Cerebellum (tissue), 4 donors: ENCODE measurements at places on chromosomes 7 and 10. TPM values are rescaled to one million over a fixed set of nuclear protein-coding genes. Genes with fewer than 3 reads are reported as not detected.

DNA sequence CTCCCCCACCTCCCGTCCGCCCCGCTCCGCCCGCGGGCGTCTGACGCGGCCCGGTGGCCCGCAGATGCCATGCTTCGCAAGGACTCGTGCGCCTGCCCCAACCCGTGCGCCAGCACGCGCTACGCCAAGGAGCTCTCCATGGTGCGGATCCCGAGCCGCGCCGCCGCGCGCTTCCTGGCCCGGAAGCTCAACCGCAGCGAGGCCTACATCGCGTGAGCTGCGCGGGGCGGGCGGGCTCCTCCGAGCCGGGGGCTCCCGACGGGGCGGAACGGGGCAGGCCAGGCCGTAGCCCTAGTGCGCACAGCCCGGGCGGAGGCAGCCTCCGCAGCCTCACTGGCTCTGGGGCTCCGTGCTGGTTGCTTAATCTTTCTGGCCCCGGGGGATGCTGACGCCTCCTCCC lies 2.8 kb downstream of the ASIC3 start:
- peak; percentile 42 for DNase-seq

- no peak for DNase-seq
Measured at GRCh38 chr7:3135626-3136025, 92.0 kb upstream of the CARD11 start.

GRCh38 chr7:24715661-24716479 lies 41.4 kb downstream of the GSDME start:
- DNase-seq, result no peak

DNA sequence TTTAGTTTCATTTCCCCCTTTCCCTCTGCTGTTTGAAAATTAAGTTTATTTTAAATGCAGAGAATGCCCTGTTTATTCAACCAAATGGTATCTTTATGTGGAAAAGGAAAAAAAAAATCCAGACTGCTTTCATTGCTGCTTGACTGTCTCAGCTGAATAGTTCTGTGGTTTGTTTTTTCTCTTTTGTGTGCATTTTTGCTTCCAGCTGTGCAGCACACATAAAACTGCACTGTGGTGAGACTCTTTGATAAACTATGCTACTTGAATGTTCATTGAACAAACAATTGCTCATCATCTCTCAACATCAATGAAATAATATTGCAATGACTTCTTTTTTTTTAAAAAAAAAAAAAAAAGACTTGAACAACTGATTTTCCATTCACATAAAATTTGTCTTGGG lies 78.6 kb upstream of the GLI3 start:
- DNase-seq, result no peak

DNA sequence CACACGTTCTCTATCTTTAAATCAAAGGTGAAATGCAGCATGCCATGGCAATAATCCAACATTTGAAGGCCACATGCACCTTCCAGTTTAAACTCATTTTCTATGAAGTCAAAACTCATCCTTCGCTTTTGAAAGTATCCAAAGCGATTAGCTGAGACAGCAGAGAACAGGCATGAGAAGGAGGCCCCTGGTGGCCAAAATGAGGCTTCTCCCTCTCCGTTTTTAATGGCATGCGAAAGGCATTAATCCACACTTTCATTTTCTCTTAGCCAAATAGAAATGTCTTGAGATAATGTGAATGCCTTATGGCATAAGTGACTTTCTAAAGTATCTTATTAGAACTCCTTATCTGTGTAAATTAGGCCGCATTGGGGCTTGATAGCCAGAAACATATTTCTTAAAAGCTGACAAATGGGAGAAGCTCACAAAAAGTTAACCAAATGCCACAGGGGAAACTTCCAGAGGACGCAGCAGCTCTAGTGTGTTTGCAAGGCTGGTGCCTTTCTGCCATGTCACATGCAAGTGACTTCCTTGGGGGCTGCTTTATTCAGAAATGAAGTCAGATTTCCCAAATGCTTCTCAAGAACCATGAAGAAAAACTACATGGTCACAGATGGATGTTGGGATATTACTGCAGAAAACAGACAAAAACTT lies 1189.6 kb downstream of the SORCS1 start:
- DNase-seq, result no peak

GRCh38 chr10:34811126-34811967 lies 3.7 kb downstream of the PARD3 start:
- no peak for DNase-seq

DNA sequence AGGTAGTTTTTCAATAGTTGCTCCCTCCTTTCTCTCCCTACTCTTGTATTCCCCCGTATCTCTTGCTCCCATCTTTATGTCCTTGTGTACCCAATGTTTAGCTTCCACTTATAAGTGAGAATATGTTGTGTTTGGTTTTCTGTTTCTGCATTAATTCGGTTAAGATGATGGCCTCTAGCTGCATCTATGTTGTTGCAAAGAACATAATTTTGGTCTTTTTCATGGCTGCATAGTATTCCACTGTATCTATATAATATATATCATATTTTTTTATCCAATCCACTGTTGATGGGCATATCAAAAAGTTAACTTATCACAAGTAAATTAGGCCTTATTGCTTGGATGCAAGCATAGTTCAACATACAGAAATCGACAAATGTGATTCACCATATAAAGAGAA lies 594.0 kb downstream of the TYW1 start:
- DNase-seq, result no peak

GRCh38 chr10:90413196-90413595 lies 444.6 kb downstream of the HTR7 start:
- DNase-seq, result no peak

DNA sequence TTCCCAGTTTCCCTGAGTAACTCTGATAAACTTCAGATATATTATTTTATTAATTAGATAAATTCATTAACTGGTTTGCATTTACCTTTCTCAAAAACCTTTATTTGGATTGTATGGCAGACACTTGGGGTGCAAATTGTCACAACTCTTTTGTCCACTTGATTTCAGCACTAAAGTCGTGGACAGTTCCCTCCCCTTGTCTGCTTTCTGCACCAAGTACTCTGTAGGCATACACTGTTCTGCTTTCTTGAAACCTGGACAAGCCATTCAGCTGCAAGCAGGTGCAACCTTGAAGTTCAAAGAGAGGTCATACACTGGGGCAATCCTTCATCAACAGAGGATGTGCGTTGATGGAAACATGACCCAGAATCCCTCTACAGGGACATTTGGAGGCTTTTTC lies 162.9 kb downstream of the ARL5B start:
- DNase-seq, result no peak

DNA sequence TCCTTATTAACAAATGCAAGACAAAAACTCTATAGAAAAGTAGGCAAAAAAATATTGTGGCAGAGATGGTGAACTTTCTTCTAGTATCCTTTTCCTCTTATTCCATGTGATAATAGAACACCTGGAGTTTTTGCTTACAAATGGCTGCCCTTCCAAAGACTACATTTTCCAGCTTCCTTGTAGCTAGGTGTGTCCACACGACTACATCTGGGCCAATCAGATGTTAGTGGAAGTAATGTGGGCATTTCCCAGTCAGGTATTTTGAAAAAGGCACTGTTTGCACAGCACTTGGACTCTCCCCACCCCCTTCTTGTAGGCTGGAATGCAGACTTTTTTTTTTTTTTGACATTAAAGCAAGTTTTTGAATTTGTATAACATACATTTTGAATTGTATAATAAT lies 105.5 kb upstream of the TBX20 start:
- no peak for DNase-seq

The GPR26 gene
- total RNA-seq, result 12.0 TPM

The RSPH10B gene
- total RNA-seq, result 4.1 TPM

The ARMH3 gene
- total RNA-seq, result 20.9 TPM

The CTAGE6 gene
- total RNA-seq, result 0.36 TPM

The FAM180A gene
- total RNA-seq, result not detected
